ENCODE measurements at places on chromosomes 1 and 21.

- DNase-seq = no peak
Observed at GRCh38 chr1:53811414-53811851, 26.7 kb downstream of the NDC1 start.

DNA sequence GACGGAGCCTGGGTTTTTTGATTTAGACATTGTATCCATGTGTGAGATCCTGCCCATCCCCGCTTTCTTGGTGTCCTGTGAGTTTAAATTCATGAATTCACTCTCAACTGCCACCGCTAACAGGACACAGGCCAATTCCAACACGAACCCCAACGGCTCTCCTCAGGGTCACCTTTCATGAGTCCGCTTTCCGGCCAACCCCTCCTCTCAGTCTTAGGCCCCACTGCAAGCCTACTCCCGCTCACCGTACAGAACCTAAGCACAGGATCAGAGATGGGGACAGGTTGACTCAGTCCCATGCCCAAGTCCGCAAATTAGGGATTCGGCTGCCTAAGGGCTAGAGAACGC is 238 bp upstream of the SCP2 start:
- DNase-seq = no peak

GRCh38 chr1:174988539-174988938 is 11.2 kb upstream of the CACYBP start:
- DNase-seq = no peak

DNA sequence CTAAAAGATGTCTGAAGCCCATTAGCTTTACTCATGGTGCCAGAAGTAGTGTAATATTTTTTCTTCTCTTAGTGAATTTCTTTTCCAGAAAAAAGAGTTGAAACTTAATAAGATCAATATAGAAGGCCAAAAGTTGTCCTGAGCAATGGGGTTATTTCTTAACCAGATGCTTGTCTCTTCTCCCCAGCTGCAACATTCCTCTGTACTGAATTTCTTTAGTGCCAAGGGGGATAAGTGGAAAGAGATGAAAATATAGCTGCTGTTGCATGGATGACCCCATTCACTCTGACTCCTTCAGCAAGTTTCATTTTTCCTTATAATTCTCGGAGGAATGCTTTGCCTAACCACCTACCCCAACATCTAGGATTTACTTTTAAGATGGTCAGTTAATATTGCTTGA is 675.0 kb downstream of the USP25 start:
- DNase-seq = no peak

- no peak for DNase-seq
Observed at GRCh38 chr21:26433386-26433785, 139.7 kb downstream of the CYYR1 start.

GRCh38 chr1:29364101-29364678 is 127.9 kb downstream of the PTPRU start:
- DNase-seq = no peak

DNA sequence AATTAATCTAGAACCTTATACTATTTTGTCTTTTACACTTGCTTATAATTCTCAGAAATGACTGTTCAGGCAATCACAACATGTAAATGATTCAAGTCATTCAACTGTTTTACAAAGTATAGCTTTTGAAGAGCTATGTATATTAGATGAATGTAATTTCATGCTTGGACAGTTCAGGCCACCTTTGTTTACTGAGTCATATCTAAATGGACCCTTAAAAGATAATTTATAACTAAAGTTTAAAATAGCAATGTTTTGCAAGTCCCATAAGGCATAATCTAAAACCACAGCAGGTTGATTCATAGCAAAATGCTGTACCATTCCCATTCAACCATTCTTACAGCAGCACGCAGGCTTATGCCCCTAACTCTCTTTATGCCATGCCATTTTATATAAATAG is 64.8 kb downstream of the PIK3R3 start:
- DNase-seq = no peak

GRCh38 chr1:187924252-187924651 is 1095.5 kb downstream of the PLA2G4A start:
- no peak for DNase-seq

DNA sequence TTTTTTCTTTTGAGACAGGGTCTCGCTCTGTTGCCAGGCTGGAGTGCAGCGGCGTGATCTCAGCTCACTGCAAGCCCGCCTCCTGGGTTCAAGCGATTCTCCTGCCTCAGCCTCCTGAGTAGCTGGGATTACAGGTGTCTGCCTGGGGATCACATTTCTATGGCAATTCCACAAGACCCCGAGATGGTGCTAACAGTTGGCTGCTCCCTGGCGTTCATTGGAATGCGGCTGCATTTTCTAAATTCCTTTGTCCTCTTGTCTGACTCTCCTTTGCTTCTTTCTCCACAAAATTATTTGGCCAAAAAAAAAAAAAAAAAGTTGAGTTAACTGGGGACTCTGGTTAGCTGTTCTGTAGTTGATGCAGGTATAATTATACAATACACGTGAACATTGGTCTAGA is 176.4 kb downstream of the ETS2 start:
- no peak for DNase-seq

GRCh38 chr1:176517484-176517883 is 54.5 kb downstream of the PAPPA2 start:
- DNase-seq = no peak

DNA sequence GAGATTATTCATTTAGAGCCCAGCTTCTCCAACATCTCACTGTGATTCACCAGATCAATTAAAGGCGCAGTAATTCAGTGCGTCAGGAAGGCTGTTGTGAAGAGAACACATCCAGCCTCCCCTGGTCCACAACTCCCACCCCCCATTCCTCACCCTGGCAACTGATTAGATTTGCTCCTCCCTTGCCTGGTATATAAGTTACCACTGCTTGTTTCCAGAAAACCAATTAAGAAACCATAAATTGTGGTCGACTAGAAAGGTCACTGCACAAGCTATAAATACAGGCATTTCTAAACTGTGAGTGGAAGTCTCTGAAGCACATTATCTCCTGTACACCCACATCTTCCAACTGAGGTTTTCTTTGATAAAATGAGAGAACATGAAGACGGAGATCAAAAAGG is 41.9 kb downstream of the FAM163A start:
- DNase-seq = no peak

DNA sequence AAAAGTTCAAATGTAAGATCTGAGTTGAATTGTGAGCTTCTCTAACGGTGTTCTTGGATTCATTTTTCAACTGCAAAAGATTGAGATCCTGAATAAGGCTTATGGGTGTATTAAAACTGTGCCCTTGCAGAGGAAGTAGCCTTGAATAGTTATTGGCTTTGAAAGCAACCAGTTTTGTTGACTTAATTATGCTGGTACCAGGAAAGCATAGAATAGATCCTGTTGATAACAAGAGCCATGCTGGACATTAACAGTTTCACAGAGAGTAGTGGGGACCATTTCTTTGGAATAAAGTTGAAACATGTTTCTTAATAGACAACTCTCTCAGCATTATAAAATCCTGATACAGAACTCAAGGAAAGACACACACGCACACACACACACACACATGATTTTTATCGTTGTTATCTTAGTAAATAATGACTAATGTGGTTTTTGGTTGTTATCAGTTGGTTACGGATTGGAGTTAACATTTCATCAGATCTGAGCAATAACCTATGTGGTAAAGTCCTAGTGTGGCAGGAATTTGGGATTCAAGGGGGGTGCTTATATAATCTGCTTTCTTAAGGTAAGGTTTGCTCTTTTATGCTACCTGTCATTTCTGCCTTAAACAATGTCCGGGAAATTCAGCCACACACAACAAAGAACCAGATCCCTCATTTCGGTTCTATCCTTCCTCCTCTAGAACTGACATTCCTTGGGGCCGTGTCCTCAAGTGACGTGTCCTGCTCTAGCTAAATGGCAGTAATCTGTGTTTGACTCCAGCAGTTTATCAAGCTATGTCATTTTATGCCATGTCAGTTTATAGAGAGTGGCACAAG is 330.9 kb downstream of the CHRM3 start:
- DNase-seq = no peak

DNA sequence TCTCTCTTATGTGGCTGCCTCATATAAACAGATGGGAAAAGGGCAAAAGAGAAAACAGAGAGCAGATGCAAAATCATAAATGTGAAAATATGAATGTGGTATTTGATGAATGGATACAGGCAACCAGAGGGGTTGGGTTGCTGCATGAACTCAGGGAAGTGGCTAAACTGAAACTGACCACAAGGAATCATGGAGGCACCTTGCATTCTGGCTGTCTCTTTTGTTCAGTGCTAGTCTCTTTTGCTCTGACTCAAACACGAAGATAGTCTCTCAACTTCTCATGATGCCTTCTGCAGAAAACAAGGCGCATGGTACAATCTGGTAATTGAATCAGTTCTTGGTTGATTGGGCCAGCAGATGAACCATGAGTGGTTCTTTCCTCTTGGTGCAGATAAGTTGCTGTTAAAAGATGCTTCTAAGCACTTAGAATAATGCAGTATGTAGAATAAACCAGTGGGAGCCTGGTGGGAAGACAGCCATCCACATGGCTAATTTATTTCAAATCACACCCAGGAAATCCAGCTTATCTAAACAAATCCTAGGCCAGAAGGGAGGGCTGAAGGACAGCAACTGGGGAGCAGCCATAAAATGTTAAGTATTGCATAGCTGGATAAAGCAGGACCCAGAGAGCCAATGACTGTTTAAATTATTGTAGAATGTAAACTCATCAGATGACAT is 64.2 kb downstream of the HLX start:
- no peak for DNase-seq

GRCh38 chr1:99784143-99784542 is 17.7 kb upstream of the FRRS1 start:
- DNase-seq = no peak
